ENCODE measurements at places on chromosomes 12 and 14. TPM values are rescaled to one million over a fixed set of nuclear protein-coding genes. Genes with fewer than 3 reads are reported as not detected.

The VRTN gene
- not detected for total RNA-seq

The AQP6 gene
- total RNA-seq = 0.86 TPM

The NAA30 gene
- 17.2 TPM for total RNA-seq

The KCNJ8 gene
- total RNA-seq = not detected

The TMEM253 gene
- total RNA-seq = not detected

The ENDOU gene
- total RNA-seq = 0.42 TPM

The KRT71 gene
- total RNA-seq = not detected

The CLEC2B gene
- not detected for total RNA-seq

The LRP1-AS gene
- total RNA-seq = not detected

The KLRC3 gene
- not detected for total RNA-seq

The AMIGO2 gene
- total RNA-seq = 27.0 TPM

The ACRBP gene
- total RNA-seq = 4.1 TPM

The HRK gene
- total RNA-seq = 0.12 TPM

The KCNK10 gene
- total RNA-seq = not detected

The GDF3 gene
- not detected for total RNA-seq

The OR4N2 gene
- not detected for total RNA-seq

The CDC42BPB gene
- 98.7 TPM for total RNA-seq

The AGAP2 gene
- total RNA-seq = 0.57 TPM

The USP5 gene
- total RNA-seq = 128 TPM

The GARIN6 gene
- not detected for total RNA-seq

The SFSWAP gene
- total RNA-seq = 74.2 TPM

The FLRT2 gene
- total RNA-seq = not detected

The PRB2 gene
- total RNA-seq = not detected

The PPFIA2 gene
- total RNA-seq = 0.07 TPM

The PRPH gene
- total RNA-seq = not detected

The CLEC14A gene
- total RNA-seq = not detected

The NPFF gene
- total RNA-seq = not detected

The TAS2R43 gene
- total RNA-seq = 1.8 TPM

The INSM2 gene
- not detected for total RNA-seq

The ZNF705A gene
- not detected for total RNA-seq

The CABP1 gene
- 0.14 TPM for total RNA-seq

The C12orf42 gene
- total RNA-seq = not detected

The EXOC3L4 gene
- 13.5 TPM for total RNA-seq

The BTBD7 gene
- total RNA-seq = 39.3 TPM

The PTGER2 gene
- total RNA-seq = 0.29 TPM

The KRT74 gene
- total RNA-seq = not detected

The PTPRO gene
- 0.24 TPM for total RNA-seq

The GLT8D2 gene
- not detected for total RNA-seq

The SPIC gene
- total RNA-seq = not detected

The NXPH4 gene
- total RNA-seq = 2.0 TPM

The MYRFL gene
- 1.7 TPM for total RNA-seq

The SRRM4 gene
- not detected for total RNA-seq

The SLC35F4 gene
- total RNA-seq = not detected

The ABCD4 gene
- total RNA-seq = 72.4 TPM

The BCDIN3D gene
- total RNA-seq = 4.7 TPM

The GPX2 gene
- total RNA-seq = 260 TPM

The RPL10L gene
- total RNA-seq = not detected

The TCL1A gene
- total RNA-seq = not detected

The VDR gene
- 10.1 TPM for total RNA-seq

The LRTM2 gene
- total RNA-seq = not detected

The ADAM21 gene
- total RNA-seq = 0.17 TPM

The NUBPL gene
- 11.9 TPM for total RNA-seq

The BEST3 gene
- total RNA-seq = 0.88 TPM

The RAP1B gene
- 159 TPM for total RNA-seq

The CAPZA3 gene
- total RNA-seq = 0.45 TPM
